ENCODE measurements at places on chromosomes 13 and 19.

DNA sequence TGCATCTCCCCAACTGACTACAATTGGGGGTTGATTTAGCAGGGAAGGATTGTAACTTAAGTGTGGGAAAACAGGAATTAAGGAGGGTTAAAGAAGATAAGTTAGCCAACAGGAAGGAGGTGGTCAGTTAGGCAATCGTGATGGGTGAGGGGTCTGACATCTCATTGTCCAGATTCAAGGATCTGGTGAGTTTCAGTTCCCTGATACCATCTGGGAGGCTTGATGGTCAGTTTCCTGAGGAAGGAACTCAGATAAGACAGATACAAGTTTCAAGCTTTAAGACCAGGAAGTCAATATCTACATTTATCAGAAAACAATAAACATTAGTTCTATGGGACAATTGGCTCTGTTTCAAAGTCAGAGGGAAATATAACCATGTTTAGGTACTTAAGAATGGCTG is 601.8 kb downstream of the SLITRK6 start:
- no peak for DNase-seq

GRCh38 chr13:73259061-73260017 is 200.5 kb downstream of the KLF5 start:
- DNase-seq: no peak

DNA sequence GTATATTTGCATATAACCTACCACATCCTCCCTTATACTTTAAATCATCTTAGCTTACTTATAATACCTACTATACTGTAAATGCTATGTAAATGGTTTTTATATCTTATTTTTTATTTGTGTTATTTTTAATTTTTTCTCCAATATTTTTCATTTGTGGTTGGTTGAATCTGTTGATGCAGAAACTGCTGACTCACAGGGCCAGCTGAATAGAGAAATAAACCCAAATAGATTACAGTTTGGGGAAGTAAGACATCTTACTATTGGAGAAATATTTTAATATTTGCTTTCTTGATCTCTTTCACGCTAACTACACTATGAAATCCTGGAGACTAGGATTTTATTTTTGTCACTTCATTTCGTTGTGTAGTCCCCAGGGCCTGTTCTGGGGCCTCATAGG is 7.1 kb downstream of the SMAD9 start:
- DNase-seq: no peak

- DNase-seq: no peak
Observed at GRCh38 chr19:20662421-20663105, 1.2 kb upstream of the ZNF626 start.

DNA sequence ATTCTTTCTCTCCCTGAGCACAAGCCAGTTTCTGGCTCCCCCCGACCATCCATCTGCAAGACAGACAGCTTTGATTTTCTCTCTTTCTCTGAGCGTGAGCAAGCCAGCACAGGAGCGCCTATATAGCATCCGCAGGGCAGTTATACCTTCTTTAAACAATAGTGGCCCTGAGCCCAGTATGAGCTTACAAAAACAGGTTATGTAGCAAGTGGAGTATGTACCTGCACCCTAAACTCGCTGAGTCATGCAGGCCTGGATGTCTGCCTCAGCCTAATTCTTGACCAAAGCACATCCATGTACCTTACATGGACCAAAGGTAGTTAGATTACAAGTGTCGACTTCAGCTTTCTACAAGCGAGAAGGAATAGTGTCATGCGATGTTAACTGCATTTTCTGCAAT is 61.7 kb downstream of the RAP2A start:
- DNase-seq: no peak

DNA sequence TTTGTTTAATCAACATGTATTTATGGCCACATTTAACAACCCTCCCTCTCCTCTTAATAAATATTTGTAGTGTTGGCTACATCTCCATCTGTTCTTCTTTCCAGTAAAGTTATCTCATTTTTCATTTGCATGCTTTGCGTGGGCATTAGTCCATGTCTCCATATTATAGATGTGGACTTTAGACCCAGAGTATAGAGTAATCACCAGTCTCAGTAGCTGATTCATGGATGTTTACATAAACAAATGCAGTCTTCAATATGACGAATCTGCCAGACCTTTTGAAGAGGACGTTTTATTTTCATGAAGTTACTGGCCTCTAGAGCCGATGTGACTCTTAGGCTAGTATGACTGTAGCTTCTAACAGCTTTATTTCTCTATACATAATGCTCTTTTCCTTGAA is 1546.2 kb downstream of the OLFM4 start:
- DNase-seq: no peak

DNA sequence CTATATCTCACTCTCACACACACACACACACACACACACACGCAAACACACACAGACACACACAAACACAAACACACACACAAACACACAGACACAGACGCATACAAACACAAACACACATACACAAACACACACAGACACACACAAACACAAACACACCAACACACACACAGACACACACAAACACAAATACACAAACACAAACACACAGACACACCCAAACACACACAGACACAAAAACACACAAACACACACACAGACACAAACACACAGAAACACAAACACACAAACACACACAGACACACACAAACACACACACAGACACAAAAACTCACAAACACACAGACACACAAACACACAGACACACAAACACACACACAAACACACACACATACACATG is 329.0 kb downstream of the ZNF536 start:
- no peak for DNase-seq

GRCh38 chr19:29880498-29881081 is 61.4 kb upstream of the URI1 start:
- DNase-seq: no peak

DNA sequence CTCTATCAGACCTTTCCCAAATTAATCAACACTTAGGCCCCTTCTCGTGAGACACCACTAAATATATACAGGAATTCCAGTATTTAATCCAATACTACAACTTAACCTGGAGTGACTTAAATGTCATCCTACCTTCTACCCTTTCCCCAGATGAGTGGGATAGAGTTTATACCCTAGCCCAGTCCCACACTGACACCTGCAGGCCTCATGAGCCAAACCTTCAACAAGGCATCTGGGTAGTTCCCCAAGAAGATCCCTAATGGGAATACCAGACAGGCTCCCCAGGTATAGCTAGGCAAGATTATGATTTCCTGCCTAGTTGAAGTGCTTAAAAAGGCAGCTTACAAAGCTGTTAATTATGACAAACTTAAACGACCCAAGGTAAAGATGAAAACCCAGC is 15.9 kb downstream of the ZNF83 start:
- DNase-seq: no peak

DNA sequence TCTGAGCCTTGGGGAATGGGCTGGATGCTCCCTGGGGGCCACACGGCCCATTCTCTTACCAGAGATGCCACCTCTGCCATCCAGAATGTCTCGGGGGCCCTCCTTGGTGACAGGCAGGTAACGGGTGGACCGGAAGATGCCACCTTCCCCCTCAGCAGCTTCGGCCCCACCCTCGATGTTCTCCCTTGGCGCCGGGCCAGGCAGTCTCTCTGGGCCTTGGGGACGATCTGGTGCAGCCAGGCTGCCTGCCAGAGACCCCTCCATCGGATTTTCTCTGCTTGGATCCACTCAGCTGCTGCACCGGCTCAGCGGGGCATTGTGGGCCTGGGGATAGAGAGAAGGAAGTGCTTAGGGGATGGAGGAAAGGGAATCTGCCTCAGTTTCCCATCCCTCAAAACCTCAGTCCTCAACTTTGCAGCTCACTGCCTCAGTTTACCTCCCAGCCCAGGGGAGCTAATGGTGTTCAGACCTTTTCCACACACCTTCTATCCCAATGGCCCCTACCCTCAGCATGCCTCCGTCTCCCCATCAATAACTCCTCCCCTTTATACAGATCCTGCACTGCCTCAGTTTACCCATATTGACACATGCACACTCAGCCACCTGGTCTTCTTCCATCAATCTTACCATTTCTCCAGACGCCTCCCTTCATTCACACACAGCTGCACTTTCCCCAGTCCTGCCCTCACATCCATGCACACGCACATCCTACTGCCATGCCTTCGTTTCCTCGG is 1.5 kb downstream of the WIZ start:
- no peak for DNase-seq

- peak; percentile 24 for DNase-seq
Observed at GRCh38 chr13:25882466-25883357, 169.1 kb downstream of the SHISA2 start.

Measured in CD4-positive, alpha-beta T cell treated with Interleukin-1 beta for 1 hour (primary cell).